ENCODE measurements at places on chromosomes 6 and 20.
A peak's percentile ranks its signal among the peaks of the same experiment; 100 is the strongest.

GRCh38 chr6:22906091-22906549 lies 336.8 kb downstream of the HDGFL1 start:
- no peak for DNase-seq

DNA sequence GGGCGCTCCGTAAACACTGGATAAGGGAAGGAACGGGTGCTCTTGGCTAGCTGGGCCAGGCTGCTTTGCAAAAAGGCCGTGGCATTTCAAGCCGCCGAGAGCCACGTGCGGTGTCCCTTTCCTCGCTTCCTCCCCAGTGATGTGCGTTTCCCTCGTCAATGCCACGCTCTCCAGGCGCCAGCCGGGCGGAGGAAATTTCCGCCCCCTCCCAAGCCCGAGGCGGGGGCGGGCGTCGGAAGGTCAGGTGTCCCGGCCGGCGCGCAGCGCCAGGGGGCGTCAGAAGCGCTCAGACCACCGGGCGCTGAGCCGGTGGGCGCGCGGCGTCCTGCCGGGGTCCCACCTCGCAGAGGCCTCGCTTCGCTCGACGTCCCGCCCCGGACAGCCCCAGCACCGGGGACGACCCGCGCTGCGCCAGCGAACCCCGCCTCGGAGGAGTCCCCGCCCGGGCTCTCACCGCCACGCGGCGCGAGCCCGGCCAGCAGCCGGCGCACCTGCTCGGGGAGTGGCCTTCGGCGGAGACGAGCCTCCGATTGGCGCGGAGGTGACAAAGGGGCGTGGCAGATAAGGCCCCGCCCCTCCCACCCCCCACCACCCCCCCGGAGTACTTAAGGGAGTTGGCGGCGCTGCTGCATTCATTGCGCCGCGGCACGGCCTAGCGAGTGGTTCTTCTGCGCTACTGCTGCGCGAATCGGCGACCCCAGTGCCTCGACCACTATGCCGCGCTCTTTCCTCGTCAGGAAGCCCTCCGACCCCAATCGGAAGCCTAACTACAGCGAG lies at the start of gene SNAI1:
Gene SNAI1 (plus strand): TSS at position 635 of the 777 bp plus-strand sequence. CDS start 80 bp downstream, at position 715.
- peak; percentile 60 for DNase-seq

- no peak for DNase-seq
Observed at GRCh38 chr6:129590408-129591022, 119.5 kb downstream of the ARHGAP18 start.

GRCh38 chr6:15945593-15946159 lies 183.2 kb upstream of the MYLIP start:
- DNase-seq = no peak

DNA sequence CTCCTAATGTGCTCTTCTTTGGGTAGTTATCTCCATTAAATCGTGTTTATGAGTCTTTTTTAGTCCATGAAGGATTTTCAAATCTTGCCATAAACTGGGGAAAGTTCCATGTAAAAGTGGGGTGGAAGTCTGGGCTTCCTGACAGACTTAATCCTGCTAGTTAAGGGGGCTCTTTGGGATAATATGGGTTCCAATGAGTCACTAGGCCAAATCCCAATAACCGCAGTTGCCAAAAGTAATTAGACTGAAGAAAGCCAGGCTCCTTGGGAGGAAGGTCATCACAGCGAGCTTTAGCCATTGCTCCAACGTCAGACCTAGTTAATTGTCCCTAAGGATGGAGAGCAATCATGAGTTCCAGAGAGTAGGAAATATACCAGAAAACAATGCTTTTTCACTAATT lies 10.8 kb downstream of the RSPO3 start:
- DNase-seq = no peak
